ENCODE measurements at places on chromosomes 16 and 17.

GRCh38 chr16:85913688-85914422 is 14.9 kb downstream of the IRF8 start:
- no peak for DNase-seq

- DNase-seq = no peak
Measured at GRCh38 chr17:80365001-80365965, 49.7 kb upstream of the ENDOV start.

DNA sequence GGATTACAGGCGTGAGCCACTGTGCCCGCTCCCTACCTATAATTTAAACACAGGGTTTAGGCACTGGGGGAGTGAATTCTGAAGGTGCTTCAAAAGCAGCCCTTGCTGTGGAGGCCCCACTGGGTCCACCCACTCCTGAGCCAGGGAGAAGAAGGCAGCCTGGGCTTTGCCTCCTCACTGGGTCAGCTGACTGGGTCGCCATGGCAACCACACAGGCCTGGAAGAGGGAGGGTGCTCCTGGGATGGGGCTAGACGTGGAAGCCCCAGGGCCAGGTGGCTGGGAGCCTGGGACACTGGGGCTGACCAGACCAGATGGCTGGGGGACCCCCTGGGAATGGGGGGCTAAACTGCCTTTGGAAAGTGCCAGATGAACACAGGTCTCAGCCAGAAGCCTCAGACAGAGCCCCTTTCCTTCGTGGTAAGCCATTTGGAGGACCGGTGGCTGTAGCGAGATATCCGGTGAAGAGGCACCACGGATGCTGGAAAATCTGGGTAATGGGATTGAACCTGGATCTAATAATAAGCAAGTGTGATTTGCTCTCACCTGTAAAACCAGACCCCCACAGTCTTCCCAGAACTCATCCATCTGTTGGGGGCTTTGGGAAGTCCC is 32.9 kb downstream of the TRARG1 start:
- DNase-seq = no peak

DNA sequence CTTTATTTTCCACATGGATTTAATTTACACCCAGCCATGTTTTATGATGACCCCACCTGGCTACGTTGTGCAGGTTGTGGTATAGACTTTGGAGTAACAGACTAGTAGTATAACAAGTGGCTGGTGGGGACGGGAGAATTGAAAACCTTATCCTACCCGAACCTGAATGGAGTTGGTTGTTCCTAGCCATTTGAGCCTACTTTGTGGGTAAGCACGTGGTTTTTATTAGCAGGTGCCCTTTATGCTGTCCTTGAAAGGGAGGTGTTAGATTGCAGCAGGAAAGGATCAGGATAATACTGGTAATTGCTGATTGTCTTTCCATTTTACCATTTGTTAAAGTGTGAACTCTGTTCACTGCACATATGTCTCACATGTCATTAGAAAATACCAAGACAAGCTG is 31.9 kb upstream of the PHAF1 start:
- no peak for DNase-seq

GRCh38 chr17:45722161-45722560 is 62.0 kb upstream of the CRHR1 start:
- no peak for DNase-seq
